Spleen (tissue), 13 donors: ENCODE measurements at places on chromosomes 16 and 17. TPM values are rescaled to one million over a fixed set of nuclear protein-coding genes. Genes with fewer than 3 reads are reported as not detected.

The TPSG1 gene
- total RNA-seq = not detected

The DPEP2 gene
- total RNA-seq = 18.6 TPM

The ZCCHC14 gene
- total RNA-seq = 18.2 TPM

The DERL2 gene
- 37.1 TPM for total RNA-seq

The FNDC8 gene
- total RNA-seq = not detected

The FBXW10B gene
- total RNA-seq = 0.79 TPM

The KRT15 gene
- not detected for total RNA-seq

The USP7 gene
- total RNA-seq = 125 TPM

The CTF1 gene
- total RNA-seq = 3.3 TPM

The IFT20 gene
- 52.2 TPM for total RNA-seq

The C17orf78 gene
- total RNA-seq = not detected

The SLC12A3 gene
- 0.66 TPM for total RNA-seq

The RHOT2 gene
- total RNA-seq = 110 TPM

The FBXO39 gene
- 0.70 TPM for total RNA-seq

The NPIPA8 gene
- total RNA-seq = 36.9 TPM

The HSD11B2 gene
- 4.7 TPM for total RNA-seq

The CD300LB gene
- total RNA-seq = 5.5 TPM

The NPIPB6 gene
- 1.2 TPM for total RNA-seq

The GAS2L2 gene
- total RNA-seq = not detected

The PRSS27 gene
- total RNA-seq = 1.8 TPM

The SHCBP1 gene
- 4.2 TPM for total RNA-seq

The C1QL1 gene
- not detected for total RNA-seq

The KIF22 gene
- total RNA-seq = 36.2 TPM

The TBC1D3 gene
- not detected for total RNA-seq

The DNAH2 gene
- total RNA-seq = 0.13 TPM

The PRCD gene
- total RNA-seq = 9.2 TPM

The HSPB9 gene
- not detected for total RNA-seq

The FBXL19 gene
- total RNA-seq = 14.2 TPM

The GCGR gene
- not detected for total RNA-seq

The TLCD2 gene
- 3.1 TPM for total RNA-seq

The CTNS gene
- total RNA-seq = 15.1 TPM

The MYLK3 gene
- total RNA-seq = not detected

The ADAP2 gene
- total RNA-seq = 60.4 TPM

The DNAJC7 gene
- total RNA-seq = 92.2 TPM

The TMEM220 gene
- total RNA-seq = 12.1 TPM

The EPN3 gene
- total RNA-seq = not detected

The OR3A3 gene
- total RNA-seq = not detected

The CRYM gene
- not detected for total RNA-seq

The KCNJ16 gene
- 2.1 TPM for total RNA-seq

The ICAM2 gene
- 144 TPM for total RNA-seq

The NPB gene
- total RNA-seq = 0.23 TPM

The METRN gene
- total RNA-seq = 9.2 TPM

The CTU2 gene
- total RNA-seq = 20.3 TPM

The NEUROD2 gene
- total RNA-seq = not detected

The DNAI2 gene
- total RNA-seq = not detected
